Renal cortex interstitium (tissue), 15 donors: ENCODE measurements at places on chromosomes 2 and 18. TPM values are rescaled to one million over a fixed set of nuclear protein-coding genes. Genes with fewer than 3 reads are reported as not detected.

GRCh38 chr18:35852786-35853185 lies 119.7 kb upstream of the RMP24 start:
- no peak for DNase-seq

- DNase-seq, result no peak
These were observed 11.2 kb upstream of the GYPC start for GRCh38 chr2:126644630-126645191.

DNA sequence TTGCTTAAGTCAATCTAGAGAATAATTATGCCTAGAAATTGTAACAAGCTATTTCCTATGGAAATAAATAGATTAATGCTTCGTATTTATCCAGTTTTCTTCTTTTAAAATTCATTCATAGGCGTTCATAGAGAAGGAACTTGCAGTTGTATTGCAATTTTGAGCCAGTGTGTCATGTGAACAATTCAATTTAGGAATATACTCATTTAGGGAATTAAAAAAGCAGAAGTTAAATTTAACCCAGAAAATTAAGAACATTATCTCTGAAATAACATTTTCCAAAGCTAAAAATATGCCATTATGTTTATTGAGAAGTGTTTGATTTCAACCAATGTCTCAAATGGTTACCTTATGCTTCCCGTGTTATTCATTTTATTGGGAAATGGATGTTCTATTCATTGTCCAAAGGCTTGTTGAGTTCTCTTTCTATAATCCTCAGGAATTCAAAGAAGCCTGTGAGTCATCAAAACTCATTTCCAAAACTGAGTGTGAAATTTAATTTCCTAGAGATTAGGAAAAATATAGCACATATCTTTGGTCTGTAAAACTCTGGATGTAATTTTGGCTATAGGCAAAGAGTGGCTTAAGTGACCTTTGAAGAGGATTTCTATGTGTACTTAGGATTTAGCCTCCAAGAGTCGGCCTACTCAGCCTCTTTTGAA lies 99.7 kb downstream of the SLC8A1 start:
- DNase-seq, result no peak

- DNase-seq, result no peak
These were observed 156.7 kb downstream of the EVA1A start for GRCh38 chr2:75403991-75404428.

- DNase-seq, result no peak
These were observed 11.5 kb downstream of the CD226 start for GRCh38 chr18:69936191-69936558.

Gene DUSP2
- 2.1 TPM for polyA plus RNA-seq

Gene NMUR1
- polyA plus RNA-seq, result 0.62 TPM

DNA sequence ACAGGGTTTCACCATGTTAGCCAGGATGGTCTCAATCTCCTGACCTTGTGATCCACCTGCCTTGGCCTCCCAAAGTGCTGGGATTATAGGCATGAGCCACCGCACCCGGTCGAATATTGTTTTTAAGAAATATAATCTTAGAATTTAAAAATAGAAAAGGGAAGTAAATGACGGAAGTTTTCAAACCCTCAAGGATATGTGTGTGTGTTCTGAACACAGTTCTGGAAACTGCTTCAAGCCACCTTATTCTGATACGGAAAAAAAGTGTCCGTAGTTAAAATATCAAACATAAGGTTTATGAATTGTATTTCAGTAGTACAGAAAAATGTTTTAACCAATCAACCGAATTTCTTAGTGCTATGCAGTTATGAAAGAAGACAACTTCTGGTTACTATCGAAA lies 115.9 kb downstream of the UPP2 start:
- DNase-seq, result no peak

DNA sequence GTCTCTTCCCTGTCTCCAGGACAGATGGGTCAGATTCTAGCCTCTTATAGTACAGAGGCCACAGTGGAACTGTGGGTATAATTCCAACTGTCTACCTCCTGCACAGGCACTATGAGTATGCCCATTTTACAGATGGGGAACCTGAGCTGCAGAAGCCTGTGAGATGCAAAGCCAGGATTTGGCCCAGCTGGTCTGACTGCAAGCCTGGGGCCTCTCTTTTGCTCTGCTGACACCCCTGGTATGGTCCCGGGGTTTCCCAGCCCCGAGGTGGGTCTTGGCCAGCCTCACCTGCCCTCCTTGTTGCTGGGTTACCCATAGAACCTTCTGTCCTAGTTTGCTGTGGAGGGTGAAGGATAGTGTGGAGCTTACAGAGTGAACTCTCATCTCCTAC lies 9.8 kb downstream of the HS6ST1 start:
- DNase-seq, result no peak

- no peak for DNase-seq
These were observed 588.2 kb downstream of the IRS1 start for GRCh38 chr2:226211439-226211838.

Gene SERPINB12
- polyA plus RNA-seq, result not detected
